ENCODE measurements at places on chromosomes 13 and 19. TPM values are rescaled to one million over a fixed set of nuclear protein-coding genes. Genes with fewer than 3 reads are reported as not detected.

FLT3 gene
- total RNA-seq: 0.18 TPM

OR10H1 gene
- total RNA-seq: not detected

MCEMP1 gene
- total RNA-seq: not detected

LILRB3 gene
- 1.4 TPM for total RNA-seq

OLFM2 gene
- 13.1 TPM for total RNA-seq

CNN2 gene
- total RNA-seq: 31.3 TPM

OR7C1 gene
- 0.04 TPM for total RNA-seq

DNA sequence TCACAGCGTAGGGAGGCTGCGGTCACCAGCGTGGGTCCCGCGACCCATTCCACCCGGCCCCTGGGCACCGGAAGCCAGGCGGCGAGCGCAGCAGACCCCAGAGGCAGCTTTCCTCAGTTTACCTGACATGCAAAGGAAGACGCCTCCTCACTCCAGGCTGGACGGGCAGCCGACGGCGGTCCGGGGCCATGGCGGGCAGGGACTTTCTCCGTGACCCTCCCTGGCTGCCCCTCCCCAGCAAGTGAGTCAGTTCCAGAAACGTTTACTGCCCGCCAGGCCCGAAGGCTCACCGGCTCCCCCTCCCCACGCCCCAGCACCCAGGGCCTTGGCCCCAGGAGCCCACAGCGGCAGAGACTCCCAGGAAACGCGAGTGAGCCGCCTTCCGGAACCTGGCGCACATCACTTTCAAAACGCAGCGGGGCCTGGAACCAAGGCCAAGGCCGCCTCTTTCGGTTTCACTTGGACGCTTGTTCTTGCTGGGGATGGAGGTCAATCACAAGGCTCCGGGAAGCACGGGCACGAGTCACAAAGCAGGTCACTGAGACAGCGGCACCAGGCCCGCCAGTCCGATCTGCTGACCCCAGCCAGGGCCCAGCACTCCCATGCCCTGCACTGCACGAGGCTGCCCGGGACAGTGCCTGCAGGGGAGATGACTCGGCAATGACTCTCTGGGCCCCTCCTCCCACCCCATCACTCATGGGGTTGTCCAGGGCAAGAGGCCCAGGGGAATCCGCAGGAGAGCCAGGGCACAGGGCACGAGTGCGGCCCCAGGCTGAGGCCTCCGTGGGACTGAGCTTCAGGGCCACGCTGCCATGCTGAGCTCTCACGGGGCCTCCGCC lies 5.3 kb downstream of the SBNO2 start:
- no peak for DNase-seq

GRCh38 chr13:86976521-86977324 lies 694.4 kb upstream of the SLITRK5 start:
- peak; percentile 1 for DNase-seq

DNA sequence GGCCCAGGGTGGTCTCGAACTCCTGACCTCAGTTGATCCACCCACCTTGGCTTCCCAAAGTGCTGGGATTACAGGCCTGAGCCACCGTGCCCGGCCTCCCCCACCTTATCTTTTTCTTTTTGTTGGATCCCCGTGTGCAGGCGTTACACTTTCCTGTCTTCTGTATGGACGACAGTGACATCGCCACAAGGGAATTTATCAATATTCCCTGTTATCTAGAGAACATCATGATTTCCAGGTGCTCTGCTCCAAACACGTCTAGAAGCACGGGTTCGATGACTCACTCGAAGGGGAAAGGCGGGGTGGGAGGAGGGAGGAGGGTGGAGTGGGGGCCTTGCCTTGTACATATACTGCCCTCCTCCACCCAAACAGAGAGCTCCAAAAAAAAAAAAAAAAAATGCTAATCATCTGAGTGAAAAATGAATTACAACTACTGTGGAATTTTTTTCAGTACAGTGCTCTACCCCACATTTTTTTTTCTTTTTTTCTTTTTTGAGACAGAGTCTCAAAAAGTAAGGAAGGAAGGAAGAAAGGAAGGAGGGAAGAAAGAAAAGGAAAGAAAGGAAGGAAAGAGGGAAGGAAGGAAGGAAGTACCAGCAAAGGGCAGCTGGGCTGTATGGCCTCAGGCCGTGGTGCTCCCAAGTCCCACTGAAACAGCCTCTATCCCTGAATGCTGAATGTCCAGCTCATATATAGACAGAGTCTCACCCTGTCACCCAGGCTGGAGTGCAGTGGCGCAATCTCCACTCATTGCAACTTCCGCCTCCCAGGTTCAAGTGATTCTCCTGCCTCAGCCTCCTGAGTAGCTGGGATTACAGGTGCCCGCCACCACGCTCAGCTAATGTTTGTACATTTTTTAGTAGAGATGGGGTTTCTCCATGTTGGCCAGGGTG lies 36.8 kb downstream of the INSR start:
- DNase-seq: no peak

- no peak for DNase-seq
Measured at GRCh38 chr13:70394031-70394548, 285.8 kb upstream of the KLHL1 start.

- DNase-seq: peak; percentile 32
Measured at GRCh38 chr13:73141292-73141771, 82.5 kb downstream of the KLF5 start.

GRCh38 chr19:45772912-45773311 lies 3.9 kb upstream of the SIX5 start:
- no peak for DNase-seq

DNA sequence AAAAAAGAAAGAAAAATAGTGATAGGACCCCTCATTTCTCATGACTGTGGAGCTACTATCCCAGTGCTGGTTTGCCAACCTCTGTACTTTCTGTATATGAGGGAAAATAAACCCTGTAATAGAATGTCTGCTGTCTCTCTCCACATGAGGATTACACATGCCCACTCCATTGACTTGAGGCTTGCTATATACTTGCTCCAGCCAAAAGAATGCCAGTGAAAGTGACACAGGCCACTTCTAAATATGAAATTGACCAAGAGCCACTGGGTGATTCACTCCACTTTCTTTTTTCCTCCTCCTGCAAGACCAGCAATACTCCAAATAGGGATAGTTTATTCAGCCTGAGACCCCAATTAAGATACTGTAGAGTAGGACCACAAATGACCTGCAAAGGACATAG lies 6.2 kb downstream of the THAP8 start:
- no peak for DNase-seq

DNA sequence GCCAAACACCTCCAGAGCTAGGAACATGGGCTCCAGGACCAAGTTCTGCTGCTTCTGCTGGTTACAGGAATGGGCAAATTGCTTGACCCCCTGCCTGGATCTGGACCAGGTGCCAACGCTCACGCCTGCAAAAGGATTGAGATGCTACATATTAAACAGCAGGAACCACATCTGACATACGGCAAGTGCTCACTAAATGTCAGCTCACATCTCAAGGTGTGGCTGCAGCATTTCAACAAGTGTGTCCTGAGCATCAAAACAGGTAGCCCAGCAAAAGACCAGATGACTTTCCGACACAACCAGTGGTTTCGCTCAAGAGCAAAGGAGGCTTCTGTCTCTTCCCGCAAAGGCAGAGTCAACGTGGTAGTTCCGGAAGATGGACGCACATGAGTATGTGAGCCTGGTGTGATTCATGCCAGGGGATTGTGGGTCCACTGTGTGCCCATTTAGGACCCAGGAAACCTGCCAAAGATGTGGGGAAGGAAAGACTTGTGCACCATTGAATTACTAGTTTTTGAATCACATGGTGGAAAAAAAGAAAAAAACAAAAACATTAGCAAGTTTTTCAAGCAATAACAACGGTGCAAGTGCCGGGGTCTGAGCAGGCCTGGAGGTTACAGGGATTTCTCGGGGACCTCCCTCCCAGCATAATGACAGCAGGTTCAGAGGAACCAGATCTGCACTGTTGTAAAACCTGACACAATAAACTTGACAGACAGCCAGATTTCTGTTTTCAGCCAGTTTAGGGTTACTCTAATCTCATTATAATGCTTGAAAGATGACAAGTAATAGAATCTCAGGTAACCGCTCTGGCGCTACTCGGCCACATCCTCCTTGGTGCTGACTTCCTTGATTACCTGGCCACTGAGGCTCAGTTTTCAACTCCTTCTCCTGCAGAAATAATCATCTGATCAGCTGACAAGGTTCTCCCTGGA lies 77.9 kb downstream of the SOX1 start:
- DNase-seq: no peak

GRCh38 chr13:106710266-106710665 lies 142.3 kb upstream of the ARGLU1 start:
- peak; percentile 78 for DNase-seq

DNA sequence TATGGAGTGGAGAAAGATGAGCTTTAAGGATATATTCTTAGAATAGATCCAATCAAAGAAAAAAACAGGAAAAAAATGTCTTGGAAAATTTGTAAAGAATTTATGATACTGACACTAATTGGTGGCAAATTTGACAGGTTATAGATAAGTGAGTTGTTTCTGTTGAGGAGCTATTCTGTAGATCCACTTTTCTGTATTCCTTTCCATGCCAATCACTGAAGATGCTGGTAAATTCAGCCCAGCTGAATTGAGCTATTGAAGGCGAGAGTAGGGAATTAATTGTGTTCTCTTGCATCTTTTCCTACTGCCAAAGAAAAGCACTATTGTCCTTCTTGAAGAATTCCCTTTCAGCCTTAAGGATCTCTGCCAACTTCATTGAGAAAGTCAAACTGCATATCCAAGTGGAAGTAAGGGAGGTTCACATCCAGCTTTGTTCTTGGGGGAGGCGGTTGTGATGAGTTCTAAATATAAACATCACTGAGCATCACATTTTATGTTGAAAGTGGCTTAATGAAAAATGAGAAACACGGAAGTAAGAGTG lies 113.1 kb downstream of the PCDH9 start:
- peak; percentile 41 for DNase-seq
